Cerebellar nuclear complex (tissue), 1 donor: ENCODE measurements at places on chromosomes 12 and 14.

- no peak for DNase-seq
These were observed 37.3 kb upstream of the E2F7 start for GRCh38 chr12:77102691-77103090.

DNA sequence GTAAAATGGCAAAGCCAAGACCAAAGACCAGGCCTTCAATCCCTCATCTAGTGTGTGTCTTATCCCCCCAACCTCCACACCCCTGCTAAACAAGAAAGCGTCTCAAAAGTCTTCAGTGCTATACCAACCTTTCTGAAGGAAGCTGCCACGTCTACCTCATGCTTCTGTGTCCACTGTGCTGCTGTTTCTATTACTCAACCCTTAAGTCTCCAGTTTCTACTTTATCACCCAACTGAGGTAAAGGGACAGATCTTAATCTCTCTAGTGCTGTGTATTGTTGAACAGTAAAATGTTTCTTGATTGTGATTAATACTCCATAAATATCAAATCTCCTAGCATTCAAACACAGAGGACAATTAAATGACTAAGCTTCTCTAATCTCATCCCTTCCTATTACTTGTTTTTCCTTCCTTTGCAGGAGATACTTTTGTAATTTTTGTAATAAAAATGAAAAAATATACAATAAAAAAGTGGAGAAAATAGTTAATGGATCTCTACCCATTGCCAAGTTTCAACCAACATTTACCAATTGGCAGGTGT lies 23.3 kb downstream of the BTBD7 start:
- no peak for DNase-seq

DNA sequence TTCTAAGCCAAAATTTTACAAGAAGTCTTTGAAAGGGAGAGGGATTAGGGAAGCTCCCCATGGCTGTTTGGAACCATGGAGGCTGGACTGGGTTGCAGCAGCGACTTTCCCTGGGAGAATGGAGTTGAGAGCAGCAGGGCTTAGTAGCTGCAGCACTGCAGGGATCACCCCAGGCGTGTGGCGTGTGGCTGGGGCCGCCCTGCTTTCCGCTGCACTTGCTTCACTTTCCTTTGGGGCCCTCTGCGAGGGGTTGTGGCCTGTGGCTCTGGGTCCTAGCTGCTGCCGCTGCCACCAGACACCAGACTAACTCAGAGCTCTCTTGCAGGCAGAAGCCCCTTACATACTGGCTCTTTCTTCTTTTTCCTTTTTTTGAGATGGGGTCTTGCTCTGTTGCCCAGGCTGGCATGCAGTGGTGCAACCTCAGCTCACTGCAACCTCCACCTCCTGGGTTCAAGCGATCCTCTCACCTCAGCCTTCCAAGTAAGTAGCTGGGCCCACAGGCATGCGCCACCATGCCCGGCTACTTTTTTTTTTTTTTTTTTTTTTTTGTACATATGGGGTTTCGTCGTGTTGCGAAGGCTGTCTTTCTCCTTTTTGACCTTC lies 25.4 kb downstream of the CCDC62 start:
- DNase-seq: no peak

GRCh38 chr14:32336702-32337101 lies 7.6 kb downstream of the AKAP6 start:
- no peak for DNase-seq

DNA sequence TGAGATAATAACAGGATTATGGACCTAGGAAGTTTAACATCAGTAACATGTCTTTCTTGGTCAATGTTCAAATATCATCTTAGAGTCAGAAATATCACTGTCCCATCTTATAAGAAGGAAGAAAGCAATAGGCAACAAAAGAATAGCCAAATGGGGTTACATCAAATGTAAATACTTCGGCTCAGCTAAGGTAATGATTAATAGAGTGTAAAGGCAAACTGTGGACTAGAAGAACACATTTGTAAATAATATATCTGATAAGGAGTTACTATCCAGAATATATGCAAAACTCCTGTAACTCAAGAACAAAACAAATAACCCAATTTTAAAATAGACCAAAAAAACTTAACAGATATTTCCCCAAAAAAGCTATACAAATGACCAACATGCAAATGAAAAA lies 630.3 kb downstream of the RPS29 start:
- no peak for DNase-seq

DNA sequence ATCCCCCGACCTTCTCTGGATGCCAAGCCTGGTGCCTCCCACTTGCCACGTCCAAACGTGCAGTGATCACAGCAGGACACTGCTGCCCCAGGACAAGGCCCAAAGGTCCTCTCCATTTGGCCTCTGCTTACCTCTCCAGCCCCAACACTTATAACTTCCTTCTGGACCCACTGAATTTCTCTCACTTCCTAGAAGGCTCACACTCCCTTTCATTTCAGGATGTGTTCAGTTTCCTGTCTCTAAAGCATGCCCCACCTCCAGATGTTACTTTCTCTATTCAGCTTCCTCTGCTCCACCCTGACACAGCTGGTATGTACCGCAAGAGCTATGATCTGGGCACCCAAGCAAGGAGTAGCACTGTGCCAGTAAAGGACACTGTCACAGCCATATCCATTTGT lies 33.0 kb downstream of the CDKL1 start:
- DNase-seq: no peak

GRCh38 chr14:92953526-92953925 lies 30.6 kb downstream of the CHGA start:
- no peak for DNase-seq

DNA sequence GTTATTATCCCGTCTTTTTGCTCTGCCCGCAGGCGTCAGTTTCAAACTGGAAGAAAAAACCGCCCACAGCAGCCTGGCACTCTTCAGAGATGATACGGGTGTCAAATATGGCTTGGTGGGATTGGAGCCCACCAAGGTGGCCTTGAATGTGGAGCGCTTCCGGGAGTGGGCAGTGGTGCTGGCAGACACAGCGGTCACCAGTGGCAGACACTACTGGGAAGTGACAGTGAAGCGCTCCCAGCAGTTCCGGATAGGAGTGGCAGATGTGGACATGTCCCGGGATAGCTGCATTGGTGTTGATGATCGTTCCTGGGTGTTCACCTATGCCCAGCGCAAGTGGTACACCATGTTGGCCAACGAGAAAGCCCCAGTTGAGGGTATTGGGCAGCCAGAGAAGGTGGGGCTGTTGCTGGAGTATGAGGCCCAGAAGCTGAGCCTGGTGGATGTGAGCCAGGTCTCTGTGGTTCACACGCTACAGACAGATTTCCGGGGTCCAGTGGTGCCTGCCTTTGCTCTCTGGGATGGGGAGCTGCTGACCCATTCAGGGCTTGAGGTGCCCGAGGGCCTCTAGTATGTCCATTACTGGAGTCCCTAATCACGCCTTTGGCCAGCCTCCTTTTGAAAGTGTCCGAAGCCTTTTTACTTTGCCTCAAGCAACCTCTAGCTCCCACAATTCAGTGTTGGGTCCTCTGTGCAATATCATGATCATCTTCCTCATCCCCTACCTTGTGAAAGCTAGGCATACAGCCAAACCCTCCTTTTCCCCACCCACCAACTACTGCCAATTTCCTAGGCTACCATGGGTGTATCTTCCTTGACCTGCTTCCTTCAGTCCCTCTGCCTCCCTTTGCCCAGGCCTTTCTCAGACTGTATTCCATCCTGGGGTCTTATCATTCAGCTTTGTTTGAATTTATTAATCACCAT lies 891 bp downstream of the SPRYD4 start:
- no peak for DNase-seq

DNA sequence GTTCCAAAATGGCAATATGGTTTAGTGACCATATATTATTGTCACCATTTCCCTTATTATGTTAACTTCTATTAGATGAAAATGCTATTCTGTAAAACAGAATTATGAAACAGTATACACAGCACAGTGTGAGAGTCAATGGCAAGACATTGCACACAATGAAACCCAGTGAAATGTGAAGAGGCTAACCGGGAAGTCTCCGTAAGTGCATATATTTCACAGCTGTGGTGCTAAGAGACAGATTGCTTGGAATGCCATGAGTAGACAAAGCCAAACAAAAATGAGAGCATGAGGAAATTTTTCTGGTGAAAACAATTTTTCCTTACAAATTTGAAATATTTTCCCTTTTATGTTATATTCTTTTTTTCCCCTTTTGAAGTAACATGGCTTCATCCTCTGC lies 49.4 kb downstream of the DYRK2 start:
- DNase-seq: no peak

DNA sequence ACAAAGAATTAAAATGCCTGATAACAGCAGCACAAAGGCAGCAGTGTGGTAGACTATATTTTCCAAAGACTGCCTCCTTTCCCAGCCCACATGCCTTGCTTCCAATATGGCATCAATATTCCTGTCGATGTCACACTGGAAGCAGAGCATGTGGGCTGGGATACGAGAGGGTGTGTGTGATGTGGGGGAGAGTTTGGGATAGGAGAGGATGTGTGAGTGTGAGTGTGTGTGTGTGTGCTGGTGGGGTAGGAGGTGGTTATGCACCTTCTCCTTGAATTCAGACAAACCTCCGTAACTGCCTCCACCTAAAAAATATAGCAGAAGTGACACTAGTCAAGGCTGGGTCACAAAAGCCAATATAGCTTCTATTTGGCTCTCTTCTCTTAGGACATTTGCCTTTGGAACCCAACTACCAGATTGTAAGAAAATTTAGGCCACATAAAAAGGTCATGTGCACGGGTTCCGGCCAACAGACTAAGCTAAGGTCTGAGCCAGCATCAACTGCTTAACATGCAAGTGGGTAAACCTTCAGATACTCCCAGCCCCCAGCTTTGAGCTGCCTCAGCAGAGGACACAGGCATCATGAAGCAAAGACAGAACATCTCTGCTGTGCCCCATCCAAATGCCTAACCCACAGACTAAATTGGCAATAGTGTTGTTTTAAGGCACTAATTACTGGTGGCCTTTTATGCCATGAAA lies 29.5 kb downstream of the SPPL3 start:
- no peak for DNase-seq

DNA sequence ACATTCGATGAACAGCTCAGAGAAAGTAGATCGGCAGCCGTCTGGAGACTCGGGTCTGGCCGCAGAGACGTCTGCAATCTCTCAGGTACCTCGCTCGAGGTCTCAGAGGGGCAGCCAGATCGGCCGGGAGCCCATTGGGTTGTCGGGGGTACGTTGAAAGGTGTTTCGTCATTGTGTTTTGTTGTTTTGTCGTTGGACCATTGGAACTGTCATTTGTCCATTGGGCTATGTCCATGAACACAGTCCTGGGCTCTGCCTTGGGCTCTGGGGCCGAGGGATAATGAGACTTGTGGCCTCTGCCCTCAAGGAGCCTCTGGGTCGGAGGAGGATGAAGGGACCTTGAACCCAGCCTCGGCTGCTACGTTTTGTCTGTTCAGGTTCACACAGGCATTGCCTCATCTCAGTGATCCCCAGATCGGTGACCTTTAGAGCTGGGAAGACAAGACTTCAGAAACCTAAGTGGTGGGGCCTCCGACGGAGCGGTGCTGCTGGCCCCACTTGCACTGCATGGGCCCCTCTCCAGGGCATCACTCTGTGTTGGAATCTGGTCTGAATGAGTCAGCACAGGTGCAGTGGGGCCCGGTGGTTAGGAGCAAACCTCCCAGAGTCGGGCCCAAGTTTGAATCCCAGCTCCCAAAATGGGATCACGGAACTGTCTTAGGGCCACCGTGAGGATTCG lies 23.6 kb upstream of the MLXIP start:
- DNase-seq: no peak

- DNase-seq: no peak
These were observed 220.5 kb downstream of the BCAT1 start for GRCh38 chr12:24728366-24728765.

DNA sequence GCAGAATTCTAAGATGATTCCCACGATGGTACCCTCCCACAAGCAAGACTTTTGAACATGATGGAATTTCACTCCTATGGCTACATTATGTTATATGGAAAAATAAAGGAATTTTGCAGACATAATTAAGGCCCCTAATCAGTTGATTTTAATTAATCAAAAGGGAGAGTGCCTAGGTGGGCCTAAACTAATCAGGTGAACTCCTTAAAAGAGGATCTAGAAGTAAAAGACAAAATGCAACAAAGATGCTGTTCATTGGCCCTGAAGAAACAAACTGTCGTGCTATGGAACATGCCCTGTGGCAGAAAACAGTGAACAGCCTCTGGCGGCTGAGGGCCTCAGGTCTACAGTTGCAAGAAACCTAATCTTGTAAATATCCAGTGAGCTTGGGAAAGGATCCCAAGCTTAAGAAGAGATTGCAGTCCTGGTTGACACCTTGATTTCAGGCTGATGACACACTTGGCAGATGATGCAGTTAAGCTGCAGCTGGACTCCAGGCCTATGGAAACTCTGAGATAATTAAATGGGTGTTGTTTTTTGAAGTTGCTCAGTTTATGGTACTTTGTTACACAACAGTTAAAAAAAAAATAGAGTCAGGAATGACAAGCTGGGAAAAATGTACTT lies 13.8 kb downstream of the TMCC3 start:
- no peak for DNase-seq
